ENCODE measurements at places on chromosomes 7 and 10.
A peak's percentile ranks its signal among the peaks of the same experiment; 100 is the strongest.

- DNase-seq: no peak
These were observed 3.3 kb downstream of the IMMP2L start for GRCh38 chr7:111558991-111559390.

GRCh38 chr7:116692401-116693308 lies 20.7 kb downstream of the MET start:
- no peak for DNase-seq

DNA sequence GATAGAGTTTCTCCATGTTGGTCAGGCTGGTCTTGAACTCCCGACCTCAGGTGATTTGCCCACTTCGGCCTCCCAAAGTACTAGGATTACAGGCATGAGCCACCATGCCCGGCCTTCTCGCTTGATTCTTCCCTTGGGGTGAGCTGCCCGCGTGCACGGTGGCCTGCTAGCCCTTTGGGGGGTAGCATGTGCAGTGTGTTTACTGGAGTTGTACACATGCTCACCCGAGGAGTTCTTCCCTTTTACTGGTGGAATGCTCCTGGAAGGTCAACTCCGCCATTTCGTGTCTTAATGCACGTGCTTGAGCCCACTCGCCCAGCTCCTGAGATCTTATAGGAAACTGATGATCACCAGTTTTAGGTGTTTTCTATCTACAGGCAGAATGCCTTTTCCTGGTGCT lies 17.0 kb upstream of the ADAMTS14 start:
- peak; percentile 44 for DNase-seq

- DNase-seq: no peak
These were observed 24.9 kb downstream of the SFR1 start for GRCh38 chr10:104146882-104147281.

DNA sequence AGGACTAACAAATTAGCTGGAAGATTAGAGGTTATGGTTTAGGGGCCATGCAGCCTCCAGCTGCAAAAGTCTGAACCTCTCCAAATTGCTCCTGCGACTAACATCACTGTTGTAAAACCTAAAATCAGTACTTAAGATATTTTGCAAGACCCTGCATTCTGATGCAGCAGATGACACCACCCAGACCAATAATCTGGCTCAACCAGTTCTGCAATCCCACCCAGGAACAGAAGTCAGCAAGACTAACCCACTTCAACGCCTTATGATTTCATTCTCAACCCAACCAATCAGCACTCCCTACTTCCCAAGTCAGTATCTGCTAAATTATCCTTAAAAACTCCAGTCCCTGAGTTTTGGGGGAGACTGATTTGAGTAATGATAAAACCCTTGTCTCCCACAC lies 250.8 kb upstream of the MBL2 start:
- no peak for DNase-seq

DNA sequence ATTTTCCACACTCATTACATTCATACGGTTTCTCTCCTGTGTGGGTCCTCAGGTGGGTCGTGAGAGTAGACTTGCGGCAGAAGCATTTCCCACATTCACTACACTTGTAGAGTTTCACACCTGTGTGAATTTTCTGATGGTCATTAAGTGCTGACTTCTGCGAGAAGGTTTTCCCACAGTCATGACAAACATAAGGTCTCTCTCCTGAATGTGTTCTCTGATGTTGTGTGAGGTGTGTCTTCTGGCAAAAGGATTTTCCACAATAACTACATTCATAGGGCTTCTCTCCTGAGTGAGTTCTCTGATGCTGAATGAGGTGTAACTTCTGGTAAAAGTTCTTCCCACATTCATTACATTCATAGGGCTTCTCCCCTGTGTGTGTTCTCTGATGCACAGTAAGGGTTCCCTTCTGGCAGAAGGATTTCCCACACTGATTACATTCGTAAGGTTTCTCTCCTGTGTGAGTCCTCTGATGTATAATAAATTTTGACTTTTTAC lies 15.1 kb downstream of the ZNF12 start:
- no peak for DNase-seq

DNA sequence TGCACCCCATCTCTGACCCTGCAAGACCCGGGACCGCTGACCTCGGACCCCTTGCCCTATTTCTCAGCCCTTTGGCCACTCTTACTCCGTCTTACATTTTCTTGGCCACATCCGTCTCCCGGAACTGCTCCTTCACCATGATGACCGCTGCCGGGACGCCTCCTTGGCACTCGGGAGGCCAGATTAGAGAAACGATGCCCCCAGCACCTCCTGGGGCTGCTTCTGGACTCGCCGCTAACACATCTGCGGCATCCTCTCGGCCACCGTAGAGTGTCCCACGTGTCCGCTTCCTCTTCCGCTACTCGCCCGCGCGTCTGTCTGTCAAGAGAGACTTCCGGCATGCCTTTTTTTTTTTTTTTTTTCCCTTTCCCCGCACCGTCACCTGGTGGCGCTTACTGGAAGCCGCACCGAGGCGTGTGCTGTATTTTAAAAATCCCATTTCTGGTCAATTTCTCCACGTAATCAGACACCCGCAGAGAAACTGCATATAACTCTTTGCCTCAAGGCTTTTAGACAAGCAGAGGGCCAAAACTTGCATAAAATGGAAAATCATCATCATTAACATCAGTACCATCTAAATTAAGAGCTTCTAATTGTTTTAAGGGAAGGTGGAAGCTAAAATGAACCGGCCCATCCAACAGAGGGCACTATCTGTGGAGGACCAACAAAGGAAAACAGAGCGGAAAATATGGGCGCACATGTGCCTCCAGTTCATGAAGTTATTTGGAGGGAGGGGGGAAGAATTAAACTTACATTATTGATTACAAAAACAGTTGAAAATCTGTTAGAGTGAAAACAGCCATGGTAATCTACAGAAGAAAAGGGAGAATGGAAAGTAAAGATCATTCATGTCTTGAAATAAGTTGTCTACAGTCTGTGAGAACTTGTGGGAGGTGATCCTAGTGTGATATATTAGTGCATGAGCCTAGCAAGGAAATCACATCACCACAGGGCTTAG lies at the start of gene POLR3A:
TSS of gene POLR3A (minus strand) at position 247 of the 958 bp plus-strand sequence. CDS start at position 139, 108 bp downstream.
- DNase-seq: peak; percentile 94

DNA sequence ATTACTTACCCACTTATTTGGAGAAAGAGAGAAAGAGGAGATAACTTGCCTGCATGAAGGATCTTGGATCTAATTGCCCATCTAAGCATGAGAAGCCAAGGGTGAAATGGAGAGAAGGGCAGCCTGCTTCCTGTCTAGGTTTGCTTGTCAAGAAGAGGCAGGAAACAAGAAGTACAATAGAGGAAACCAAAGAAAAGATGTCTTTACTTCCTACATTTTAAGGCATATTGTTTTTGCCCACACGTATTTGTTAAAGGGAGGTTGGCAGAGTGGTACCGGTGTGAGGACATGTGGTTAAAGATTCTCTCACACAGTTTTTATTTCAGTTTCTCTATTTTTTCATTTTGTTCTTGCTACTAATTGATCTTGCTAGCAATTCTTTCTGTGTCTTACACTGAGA lies 6.0 kb upstream of the TAS2R38 start:
- DNase-seq: no peak

DNA sequence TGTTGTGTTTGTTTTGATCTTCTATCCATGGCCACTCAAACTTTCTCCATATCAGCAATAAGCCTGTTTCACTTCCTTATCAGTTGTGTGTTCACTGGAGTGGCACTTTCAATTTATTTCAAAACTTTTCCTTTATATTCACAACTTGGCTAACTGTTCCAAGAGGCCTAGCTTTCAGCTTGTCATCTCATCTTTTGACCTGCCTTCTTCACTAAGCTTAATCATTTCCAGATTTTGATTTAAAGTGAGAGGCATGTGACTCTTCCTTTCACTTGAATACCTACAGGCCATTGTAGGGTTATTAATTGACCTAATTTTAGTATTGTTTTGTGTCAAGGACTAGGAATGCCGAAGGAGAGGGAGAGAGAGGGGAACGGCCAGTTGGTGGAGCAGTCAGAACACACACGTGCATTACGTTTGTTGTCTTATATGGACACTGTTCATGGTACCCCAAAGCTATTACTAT lies 5.5 kb upstream of the GNAT3 start:
- no peak for DNase-seq
